ENCODE measurements at places on chromosomes 12 and 14. TPM values are rescaled to one million over a fixed set of nuclear protein-coding genes. Genes with fewer than 3 reads are reported as not detected.

ASCL1 gene
- total RNA-seq = not detected

- H3K36me3 ChIP-seq = no peaks in the 10 kb centered on the region
- DNase-seq = no peak
- H3K27ac ChIP-seq = no peak overlapping the region
- no peaks in the 10 kb centered on the region for H3K4me1 ChIP-seq
These were observed 52.9 kb downstream of the APOBEC1 start for GRCh38 chr12:7612851-7613250.

GRCh38 chr14:97602438-97603117 is 805.4 kb downstream of the VRK1 start:
- no peak overlapping the region for H3K27ac ChIP-seq

GRCh38 chr14:34496679-34497513 is 34.9 kb upstream of the SPTSSA start:
- H3K4me3 ChIP-seq = no peak overlapping the region
- DNase-seq = peak; percentile 40
- peak overlapping the region; percentile 23 for H3K27ac ChIP-seq
- no peaks in the 10 kb centered on the region for H3K36me3 ChIP-seq
- no peaks in the 10 kb centered on the region for H3K4me1 ChIP-seq
- H3K27me3 ChIP-seq = no peaks in the 10 kb centered on the region

DNA sequence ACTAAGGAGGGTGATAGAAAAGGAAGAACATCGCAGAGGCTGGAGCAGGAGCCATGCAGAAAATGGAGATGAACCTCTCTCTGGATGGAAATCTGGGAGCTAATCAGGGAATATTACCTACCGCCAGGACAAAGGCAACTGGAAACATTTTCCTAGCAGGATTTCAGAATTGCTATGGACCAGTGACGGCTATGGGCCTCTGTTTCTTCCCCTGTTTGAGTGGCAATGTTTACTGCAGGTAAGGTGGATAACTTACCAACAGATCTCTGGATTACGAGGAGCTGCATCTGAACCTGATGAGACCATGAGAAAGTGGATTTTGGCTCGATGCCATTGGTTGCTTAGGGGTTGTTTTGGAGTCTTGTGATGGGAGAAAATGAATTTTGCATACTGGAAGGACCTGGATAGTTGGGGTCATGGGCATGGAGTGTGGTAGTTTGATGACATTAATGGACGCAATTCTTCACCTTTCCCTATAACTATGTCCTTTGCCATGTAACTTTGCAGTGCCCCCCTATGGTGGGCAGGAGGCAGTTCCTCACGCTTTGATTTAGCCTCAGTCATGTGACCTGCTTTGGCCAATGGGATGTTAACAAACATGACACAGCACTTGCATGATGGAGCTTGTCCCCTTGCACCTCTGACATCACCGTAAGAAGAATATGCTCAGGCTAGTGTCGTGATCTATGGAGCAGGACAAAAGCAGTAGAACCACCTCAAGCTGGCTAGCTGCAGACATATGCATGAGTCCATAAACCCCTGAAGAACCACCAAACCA is 51.1 kb downstream of the CALM1 start:
- no peak for DNase-seq
- no peaks in the 10 kb centered on the region for H3K4me1 ChIP-seq
- H3K27me3 ChIP-seq = no peaks in the 10 kb centered on the region
- no peak overlapping the region for H3K27ac ChIP-seq
- H3K4me3 ChIP-seq = no peak overlapping the region

DNA sequence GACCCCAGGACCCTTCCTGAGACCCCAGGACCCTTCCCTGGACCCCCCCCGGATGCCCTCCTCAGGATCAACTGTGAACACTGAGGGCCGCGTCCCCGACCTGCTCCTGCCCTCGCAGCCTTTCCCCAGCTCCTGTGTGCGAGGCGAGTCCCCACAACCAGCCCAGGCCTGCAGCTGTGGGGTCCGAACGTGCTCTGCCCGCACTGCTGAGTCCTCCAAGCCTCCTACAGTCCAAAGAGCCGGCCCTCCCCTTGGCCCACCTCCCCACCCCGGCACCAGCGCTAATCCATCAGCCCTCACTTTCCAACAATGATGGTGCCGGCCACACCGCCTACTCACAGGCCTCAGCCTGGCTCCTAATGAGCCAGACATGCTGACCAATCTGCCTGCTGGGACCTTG is 26.2 kb upstream of the ANKLE2 start:
- no peaks in the 10 kb centered on the region for H3K27me3 ChIP-seq
- no peaks in the 10 kb centered on the region for H3K36me3 ChIP-seq
- H3K4me3 ChIP-seq = no peak overlapping the region
- no peaks in the 10 kb centered on the region for H3K4me1 ChIP-seq
- no peak for DNase-seq

- DNase-seq = no peak
- H3K36me3 ChIP-seq = no peaks in the 10 kb centered on the region
- H3K4me1 ChIP-seq = no peaks in the 10 kb centered on the region
- H3K4me3 ChIP-seq = no peak overlapping the region
These were observed 113.4 kb upstream of the DYRK2 start for GRCh38 chr12:67535176-67535575.

DNA sequence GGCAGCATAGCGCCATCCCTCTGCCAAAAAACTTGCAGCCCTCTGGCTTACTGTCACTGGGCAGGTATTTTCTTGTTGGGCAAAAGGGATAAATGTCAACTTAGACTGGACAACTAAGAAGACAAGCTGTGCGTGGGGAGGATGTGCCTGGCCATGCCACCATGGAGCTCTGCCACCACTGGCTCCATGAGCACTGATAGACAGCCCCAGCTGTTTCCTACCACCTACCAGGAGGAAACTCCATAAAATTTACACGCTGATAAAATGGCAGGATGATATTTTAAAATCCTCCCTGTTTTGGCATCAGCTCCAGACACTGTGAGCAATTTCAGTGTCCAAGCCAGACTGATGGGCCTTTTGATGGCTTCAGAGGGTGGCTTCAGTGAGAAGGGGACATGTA is 7.1 kb upstream of the GALNT16 start:
- H3K36me3 ChIP-seq = no peaks in the 10 kb centered on the region
- no peaks in the 10 kb centered on the region for H3K27me3 ChIP-seq
- no peak for DNase-seq
- H3K27ac ChIP-seq = no peak overlapping the region
- H3K4me1 ChIP-seq = no peaks in the 10 kb centered on the region

- H3K27me3 ChIP-seq = no peaks in the 10 kb centered on the region
- H3K27ac ChIP-seq = no peak overlapping the region
- peaks cover 25% of the 10 kb centered on the region for H3K4me1 ChIP-seq
- no peak overlapping the region for H3K4me3 ChIP-seq
- H3K36me3 ChIP-seq = no peaks in the 10 kb centered on the region
These were observed 9.7 kb downstream of the MLXIP start for GRCh38 chr12:122088179-122088810.

DNA sequence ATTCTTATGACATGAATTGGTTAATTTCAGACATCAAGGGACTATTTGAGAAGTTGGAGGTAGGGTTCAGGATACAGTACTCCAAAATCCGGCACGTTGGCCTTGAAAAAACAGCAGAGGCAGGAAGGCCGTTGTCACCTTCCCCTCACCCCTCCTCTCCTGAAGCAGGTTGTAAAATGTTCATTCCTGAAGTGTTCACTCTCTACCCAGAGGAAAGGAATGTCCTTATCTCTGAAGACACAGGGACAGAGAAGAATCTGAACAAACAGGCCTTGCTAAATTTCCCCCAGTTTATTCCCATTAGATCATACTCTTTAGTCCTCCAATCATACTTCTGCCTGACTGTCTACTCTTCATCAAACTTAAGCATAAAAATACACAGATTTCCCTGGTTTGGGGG is 313.6 kb downstream of the ZFP36L1 start:
- H3K27me3 ChIP-seq = no peaks in the 10 kb centered on the region
- H3K4me3 ChIP-seq = no peak overlapping the region
- H3K27ac ChIP-seq = no peak overlapping the region

- no peak overlapping the region for H3K27ac ChIP-seq
- H3K36me3 ChIP-seq = no peaks in the 10 kb centered on the region
- no peak overlapping the region for H3K4me3 ChIP-seq
- DNase-seq = no peak
- peaks cover 7% of the 10 kb centered on the region for H3K27me3 ChIP-seq
These were observed 2.4 kb upstream of the WIF1 start for GRCh38 chr12:65123435-65124063.

GRCh38 chr12:79409562-79409961 is 281.2 kb downstream of the PAWR start:
- H3K36me3 ChIP-seq = no peaks in the 10 kb centered on the region
- no peaks in the 10 kb centered on the region for H3K4me1 ChIP-seq
- no peaks in the 10 kb centered on the region for H3K27me3 ChIP-seq

GRCh38 chr12:114407842-114408411 is 2.0 kb upstream of the TBX5 start:
- no peak overlapping the region for H3K27ac ChIP-seq
- no peaks in the 10 kb centered on the region for H3K36me3 ChIP-seq

- no peaks in the 10 kb centered on the region for H3K27me3 ChIP-seq
- H3K4me3 ChIP-seq = no peak overlapping the region
- peaks cover 9% of the 10 kb centered on the region for H3K4me1 ChIP-seq
- no peak for DNase-seq
These were observed 58.9 kb upstream of the EEA1 start for GRCh38 chr12:92987846-92988621.

- no peak overlapping the region for H3K4me3 ChIP-seq
- H3K4me1 ChIP-seq = no peaks in the 10 kb centered on the region
- no peaks in the 10 kb centered on the region for H3K27me3 ChIP-seq
- no peak overlapping the region for H3K27ac ChIP-seq
These were observed 90.2 kb upstream of the SYT10 start for GRCh38 chr12:33529810-33530209.

DNA sequence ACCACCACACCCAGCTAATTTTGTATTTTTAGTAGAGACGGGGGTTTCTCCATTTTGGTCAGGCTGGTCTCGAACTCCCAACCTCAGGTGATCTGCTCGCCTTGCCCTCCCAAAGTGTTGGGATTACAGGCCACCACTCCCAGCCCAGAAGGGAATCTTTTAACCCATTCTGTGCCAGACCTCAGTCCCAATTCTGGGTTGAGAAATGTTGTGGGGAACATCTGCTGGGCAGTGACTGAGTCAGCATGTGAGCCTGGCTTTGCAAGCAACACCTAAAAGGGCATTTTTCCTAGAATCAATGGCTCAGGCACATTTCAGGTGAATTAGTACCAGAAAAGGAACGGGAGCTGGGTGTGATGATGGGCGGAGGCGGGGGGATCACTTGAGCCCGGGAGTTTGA is 7.6 kb upstream of the SPATS2 start:
- H3K4me1 ChIP-seq = no peaks in the 10 kb centered on the region
- H3K4me3 ChIP-seq = no peak overlapping the region
- DNase-seq = no peak
- H3K36me3 ChIP-seq = no peaks in the 10 kb centered on the region

DNA sequence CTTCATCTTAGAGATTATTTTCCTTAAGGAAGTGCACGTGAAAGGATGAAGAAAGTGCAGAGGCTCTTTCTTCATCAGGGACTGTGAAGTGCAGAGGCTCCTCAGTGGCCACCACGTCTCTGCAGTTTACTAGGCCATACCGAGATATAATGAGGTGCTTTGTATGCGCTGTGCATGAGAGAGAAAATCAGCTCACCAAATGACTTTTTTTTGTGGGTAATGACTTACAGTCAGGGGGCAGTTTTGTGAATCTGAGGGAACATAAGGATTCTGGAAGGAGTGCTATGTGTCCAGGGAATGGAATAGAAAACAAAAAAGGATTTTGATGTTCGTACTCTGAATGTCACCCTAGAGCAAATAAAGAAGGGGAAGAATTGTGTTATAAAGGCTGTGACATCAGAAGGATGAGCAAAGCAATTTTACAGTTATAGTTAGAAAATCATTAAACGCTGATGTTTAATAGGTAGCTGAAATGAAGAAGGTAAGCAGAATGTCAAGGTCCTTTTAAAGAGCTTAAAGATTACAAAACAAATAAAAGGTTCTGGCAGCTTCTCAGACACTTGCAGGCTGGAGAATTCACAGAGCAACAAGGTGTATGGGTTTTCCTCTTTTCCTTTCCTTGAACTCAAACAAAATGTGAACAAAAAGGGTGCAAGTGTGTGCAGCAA is 247.5 kb upstream of the NOVA1 start:
- no peak overlapping the region for H3K27ac ChIP-seq
- no peaks in the 10 kb centered on the region for H3K27me3 ChIP-seq
- no peaks in the 10 kb centered on the region for H3K36me3 ChIP-seq
- H3K4me3 ChIP-seq = no peak overlapping the region
- peaks cover 26% of the 10 kb centered on the region for H3K4me1 ChIP-seq
